ENCODE measurements at places on chromosomes 3 and 15. TPM values are rescaled to one million over a fixed set of nuclear protein-coding genes. Genes with fewer than 3 reads are reported as not detected.

Gene C3orf80
- total RNA-seq, result 0.07 TPM

Gene ROPN1
- not detected for total RNA-seq

- no peak overlapping the region for H3K4me3 ChIP-seq
- H3K27me3 ChIP-seq, result peaks cover 13% of the 10 kb centered on the region
- no peaks in the 10 kb centered on the region for H3K4me1 ChIP-seq
These were observed 179.4 kb downstream of the FAM43A start for GRCh38 chr3:194865061-194865460.

DNA sequence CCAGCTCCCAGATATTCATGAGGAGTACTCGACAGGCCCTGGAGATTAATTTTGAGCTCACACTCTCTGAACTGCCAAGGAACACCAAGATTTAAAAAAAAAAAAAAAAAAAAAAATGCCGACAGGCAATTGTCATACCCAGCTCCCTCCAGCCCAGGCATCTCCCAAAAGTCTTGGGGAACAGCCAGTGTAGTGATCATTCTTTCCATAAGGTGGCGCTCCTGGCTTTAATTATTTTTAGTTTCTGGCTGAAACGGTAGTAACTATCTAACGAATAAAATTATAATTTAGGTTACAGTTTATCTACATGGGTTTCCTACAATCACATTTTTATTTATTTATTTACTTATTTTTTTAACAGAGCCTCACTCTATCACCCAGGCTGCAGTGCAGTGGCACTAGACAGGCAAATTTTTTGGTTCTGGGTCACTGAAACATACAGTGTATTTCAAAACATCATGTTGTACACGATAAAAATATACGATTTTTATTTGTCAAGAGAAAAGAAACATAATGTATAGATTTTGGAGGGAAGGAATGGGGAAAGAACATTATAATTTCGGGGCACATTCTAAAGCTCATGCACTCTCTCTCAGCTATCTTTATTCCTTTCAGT, 157.3 kb downstream of the ADAMTS9 start:
- no peaks in the 10 kb centered on the region for H3K27me3 ChIP-seq
- no peaks in the 10 kb centered on the region for H3K4me1 ChIP-seq
- H3K4me3 ChIP-seq, result no peak overlapping the region
- no peaks in the 10 kb centered on the region for H3K36me3 ChIP-seq

Measured in activated CD4-positive, alpha-beta T cell treated with anti-CD3 and anti-CD28 coated beads, Interleukin-2, amount 10 ng/mL, durations not matched to agents 24 days and 14 days (primary cell).